LoVo (cell line): ENCODE measurements at places on chromosomes 12 and 14.

- no peak for DNase-seq
Measured at GRCh38 chr14:62001963-62002362, 239.7 kb downstream of the SNAPC1 start.

DNA sequence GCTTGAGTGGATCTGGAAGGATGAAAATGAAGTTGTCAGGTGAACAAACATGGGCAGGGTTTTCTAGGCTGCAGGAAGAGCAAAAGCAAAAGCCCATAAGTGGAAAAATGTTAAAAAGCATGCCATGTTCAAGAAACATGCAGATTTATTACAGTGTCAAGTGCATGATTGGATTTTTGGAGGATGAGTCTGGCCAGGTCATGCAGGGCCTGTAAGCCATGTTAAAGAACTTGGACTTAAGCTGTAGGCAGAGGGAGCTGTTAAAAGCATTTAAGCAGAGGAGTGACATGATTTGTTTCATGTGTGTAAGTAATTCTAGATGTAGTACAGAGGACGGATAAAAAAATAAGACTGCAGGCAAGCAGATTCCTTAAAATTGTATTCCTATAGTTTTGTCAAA is 16.3 kb upstream of the SINHCAF start:
- no peak for DNase-seq

DNA sequence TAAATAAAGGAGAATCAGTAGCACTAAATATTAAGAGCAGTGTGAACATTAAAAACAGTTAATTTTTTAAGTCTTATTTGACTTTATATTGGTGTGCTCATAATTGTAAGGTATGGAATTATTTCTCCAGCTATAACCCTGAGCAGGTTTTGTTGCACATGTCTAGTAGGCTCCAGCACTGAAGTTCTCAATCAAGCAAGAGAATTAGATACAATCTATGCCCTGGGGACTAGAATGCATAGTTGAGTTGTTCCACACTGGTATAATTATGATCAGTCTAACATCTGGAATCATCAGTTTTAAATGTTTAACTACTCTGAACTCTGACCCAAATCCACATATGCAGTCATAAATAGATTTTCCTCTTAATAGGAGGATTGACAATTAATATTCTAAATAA is 257.8 kb upstream of the ARHGAP5 start:
- no peak for DNase-seq

- no peak for DNase-seq
Measured at GRCh38 chr12:52704464-52704863, 1.1 kb upstream of the KRT77 start.

DNA sequence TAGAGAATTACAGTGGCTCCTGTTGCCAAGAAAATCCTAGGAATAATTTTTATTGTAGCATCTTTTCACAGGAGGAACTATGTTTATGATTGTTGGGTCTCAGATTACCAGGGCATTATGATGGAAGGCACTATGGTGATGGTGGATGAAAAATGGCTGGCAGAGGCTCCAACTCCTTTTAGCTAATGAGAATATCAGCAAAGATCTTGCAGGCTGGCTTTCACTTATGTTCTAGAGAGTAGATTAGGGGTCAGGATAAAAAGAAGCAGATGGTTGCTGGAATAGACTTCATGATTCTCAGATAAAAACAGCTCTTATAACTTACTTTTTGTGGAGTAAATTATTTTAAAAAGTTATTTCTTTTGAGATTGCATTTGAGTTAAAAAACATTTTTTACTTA is 501.9 kb downstream of the TRHDE start:
- DNase-seq, result no peak

GRCh38 chr14:100130521-100130920 is 28.9 kb downstream of the DEGS2 start:
- no peak for DNase-seq

DNA sequence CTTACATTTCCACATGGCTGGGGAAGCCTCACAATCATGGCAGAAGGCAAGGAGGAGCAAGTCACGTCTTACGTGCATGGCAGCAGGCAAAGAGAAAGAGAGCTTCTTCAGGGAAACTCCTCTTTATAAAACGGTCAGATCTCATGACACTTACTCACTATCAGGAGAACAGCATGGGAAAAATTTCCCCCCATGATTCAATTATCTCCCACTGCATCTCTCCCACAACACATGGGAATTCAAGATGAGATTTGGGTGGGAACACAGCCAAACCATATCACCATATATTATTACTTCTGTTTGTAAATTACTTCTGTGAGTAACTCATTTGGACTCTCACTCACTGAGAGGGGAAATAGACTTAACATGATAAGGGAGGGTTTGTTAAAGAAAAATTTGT is 1496.8 kb upstream of the TMEM132C start:
- DNase-seq, result no peak

DNA sequence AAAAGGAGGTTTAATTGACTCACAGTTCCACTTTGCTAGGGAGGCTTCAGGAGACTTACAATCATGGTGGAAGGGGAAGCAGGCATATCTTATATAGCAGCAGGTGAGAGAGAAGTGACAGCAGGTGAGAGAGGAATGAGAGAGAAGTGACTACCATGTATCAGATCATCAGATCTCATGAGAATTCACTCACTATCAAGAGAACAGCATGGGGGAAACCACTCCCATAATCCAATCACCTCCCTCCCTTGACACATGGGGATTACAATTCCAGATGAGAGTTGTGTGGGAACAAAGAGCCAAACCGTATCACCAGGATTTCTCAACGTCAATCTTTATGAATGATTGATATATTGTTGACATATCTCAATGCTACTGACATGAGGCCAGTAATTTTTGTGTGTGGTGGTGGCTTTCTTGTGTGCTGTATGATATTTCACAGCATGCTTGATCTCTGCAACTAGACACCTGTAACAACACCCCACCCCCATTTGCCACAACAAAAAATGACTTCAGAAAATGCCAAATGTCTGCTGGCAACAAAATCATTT is 1470.9 kb upstream of the SEL1L start:
- DNase-seq, result no peak

DNA sequence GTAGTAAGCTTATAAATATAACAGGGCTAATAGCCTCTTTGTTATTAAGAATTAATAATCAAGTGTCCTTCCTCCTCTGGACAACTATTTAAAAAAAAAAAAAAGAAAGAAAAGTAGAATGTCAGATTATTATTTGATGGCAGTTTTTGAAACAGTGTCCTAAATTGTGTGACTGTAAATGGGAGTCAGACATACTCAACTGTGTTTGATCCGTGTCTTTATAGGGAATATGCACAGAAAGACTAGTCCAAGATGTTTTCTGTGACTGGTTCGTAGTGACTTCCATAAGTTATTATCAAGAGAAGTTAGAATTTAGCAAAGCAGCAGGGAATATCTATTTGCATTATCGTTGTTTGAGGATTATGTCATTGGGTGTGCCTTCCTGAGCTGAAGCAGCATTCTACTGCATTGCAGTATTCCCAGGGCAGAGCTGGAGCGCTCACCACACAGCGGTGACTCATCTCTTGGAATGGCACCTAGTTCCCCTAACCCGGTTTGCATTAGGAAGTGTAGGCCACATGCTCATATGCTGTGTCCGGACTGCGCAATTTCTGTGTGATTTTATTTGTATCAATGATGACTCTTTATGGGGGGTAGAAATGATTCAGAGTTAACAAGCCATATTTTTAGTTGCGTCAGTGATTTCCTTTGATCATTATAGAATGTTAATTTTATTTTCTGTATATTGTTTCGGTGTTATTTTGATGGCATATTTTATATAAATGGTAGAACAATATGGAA is 7.9 kb downstream of the DYNC1H1 start:
- DNase-seq, result peak; percentile 96

DNA sequence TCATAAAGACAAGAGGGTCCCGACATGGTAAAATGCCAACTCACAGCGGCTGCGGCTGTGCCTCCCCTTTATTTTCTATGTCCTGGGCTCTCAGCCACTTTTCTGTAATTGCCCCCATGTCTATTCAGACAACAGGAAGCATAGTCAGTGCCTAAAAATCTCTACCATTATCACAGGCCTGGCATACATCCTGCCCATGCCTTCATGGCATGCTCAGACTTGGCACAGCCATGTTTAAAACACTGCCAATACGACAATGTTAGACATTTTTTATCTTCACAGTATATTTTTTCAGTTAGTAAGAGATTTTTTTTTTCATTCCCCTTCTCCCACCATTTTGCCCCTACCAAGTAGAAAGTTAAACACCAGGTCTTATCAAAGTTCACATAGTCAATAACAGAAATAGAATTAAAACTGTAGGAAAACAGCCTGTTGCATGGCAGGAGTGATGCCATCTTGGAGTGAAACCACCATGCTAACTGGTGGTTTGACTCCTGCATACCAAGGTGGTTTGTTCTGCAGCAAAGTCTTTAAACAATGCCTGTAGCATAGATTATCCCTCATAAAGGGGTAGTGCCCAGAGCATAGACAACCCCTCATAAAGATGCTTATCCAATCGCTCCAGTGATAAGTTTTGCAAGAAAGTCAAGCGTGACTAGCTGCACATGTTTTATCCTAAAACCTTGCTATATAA is 18.9 kb upstream of the CERS5 start:
- DNase-seq, result no peak

DNA sequence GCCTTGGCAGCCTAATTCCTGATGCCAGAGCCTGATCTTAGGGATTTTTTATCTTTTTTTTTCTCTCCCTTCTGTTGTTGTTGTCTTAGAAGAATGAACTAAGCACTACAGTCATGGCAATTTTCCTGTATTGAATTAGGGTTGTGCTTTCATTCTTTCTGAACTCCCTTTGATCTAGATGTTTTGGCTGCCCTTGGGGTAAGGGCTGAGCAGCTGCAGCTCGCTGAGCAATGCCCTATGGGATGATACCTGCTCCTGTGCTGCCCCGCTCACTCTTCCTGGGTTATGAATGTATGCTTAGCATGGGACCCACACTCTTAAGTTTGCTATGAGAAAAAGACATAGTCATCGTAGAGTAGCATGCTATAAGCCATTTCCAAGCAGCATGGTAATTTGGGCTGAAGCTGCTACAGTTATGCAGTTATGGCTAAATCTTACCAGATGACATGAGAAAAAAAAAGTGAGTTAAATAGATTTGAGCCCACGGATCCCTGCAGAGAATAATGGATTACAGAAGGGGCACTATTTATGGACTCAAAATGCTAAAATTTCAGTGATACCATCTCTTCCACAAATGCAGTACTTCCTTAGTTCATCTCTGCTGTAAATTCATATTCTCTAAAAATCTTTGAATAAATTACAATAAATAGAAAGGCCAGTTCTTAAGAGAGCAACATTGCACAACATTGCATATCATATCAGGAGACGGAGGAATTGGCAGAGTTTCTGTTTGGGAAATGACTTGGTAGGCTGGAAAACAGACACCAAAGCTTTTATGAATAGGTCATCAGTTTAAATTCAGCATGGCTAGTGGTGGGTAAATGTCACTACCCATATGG is 79.2 kb upstream of the PTHLH start:
- no peak for DNase-seq

- no peak for DNase-seq
Measured at GRCh38 chr12:111984820-111985219, 28.1 kb downstream of the TMEM116 start.

DNA sequence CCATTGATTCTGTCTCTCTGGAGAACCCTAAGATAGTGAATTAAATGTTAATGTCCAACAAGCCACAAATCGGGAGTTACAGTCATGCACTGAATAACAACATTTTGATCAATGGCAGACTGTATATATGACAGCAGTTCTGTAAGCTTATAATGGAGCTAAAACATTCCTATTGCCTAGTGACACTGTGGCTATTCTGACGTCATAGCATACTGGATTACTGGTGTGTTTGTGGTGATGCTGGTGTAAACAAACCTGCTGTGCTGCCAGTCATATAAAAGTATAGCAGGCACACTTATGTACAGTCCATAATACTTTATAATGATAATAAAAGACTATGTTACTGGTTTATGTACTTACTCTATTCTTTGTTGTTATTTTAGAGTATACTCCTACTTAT is 56.7 kb upstream of the BICD1 start:
- no peak for DNase-seq

DNA sequence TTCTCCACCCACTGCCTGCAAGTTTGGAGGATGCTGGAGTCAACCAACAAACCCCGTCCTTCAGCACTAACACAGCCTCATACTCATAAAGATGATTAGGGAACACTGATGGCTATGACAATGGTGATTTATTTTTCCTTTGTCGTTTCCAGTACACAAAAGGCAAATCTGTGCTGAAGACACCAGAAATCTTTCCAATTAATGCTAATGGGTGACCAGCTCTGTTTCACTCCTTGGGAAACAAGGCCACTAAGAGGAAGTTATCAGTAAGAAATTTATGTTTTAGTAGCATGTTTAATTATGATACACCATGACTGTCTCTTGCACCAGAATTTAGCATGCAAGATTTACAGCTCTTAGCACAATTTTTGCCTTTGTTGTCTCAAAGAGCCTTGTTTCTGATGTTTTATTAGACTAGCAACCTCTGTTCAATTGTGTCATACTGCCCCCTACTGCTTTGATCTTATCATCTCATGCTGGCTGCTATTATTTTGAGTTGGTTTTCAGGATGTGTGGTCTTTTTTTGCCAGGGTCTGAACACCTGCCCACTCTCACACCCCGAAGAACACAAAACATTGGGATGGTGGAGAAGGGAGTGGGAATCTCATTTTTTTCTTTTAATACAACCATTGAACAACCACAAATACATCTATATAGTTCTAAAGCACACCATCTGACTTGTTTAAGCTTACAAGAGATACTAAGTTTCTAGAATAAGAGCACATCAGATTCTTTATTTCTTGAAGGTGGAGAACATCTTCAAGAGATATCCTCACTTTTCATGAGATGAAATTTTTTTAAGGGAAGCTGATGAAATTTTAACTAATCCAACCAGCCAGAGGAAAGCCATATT is 160.9 kb downstream of the SPTSSA start:
- peak; percentile 31 for DNase-seq

- DNase-seq, result no peak
Measured at GRCh38 chr14:67357969-67358354, 1.6 kb downstream of the ATP6V1D start.

DNA sequence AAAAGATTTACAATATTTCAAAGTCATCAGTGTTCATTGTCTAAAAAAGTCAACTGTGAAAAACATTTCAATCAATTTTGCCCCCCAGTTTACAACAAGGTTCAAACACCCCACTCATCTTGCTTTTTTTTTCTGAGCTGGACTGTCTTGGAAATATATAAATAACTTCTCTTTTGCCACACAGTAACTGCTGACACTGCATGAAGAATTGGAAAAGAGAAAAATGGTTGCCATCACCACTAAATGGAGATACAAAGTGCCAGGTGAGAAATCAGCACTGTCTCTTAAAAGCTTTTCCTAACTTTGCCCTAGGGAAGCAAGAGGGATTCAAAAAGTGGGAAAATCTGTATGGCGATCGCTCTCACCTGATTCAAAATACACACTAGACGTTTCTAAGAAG is 101.4 kb downstream of the TRAFD1 start:
- no peak for DNase-seq

GRCh38 chr12:107080299-107080698 is 13.1 kb downstream of the CRY1 start:
- DNase-seq, result no peak

DNA sequence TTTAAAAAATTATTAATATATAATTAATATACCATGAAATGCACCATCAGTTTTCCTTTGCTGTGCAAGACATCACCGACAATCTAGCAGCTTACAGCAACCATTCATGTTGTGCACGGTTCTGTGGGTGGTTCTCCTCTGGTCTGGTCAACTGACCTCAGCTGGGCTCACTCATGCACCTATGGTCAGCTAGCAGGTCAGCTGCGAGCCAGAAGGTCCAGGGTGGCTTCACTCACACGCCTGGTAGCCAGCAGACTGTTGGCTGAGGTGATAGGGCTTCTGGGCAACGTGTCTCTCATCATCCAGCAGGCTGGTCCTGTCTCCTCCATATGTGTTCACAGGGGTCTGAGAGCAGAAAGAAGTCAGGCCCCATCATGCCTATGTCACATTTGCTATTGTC is 210.4 kb downstream of the KIF26A start:
- DNase-seq, result no peak

GRCh38 chr14:61484031-61484430 is 162.7 kb downstream of the PRKCH start:
- no peak for DNase-seq
